Stimulated activated CD4-positive, alpha-beta T cell treated with anti-CD3 and anti-CD28 coated beads, Interleukin-15, amount 100 ng/mL, for 1 hour (primary cell): ENCODE measurements at places on chromosomes 13 and 19.

- DNase-seq = no peak
Observed at GRCh38 chr19:53907690-53908089, 1.4 kb upstream of the CACNG7 start.

- DNase-seq = no peak
Observed at GRCh38 chr13:79990048-79990447, 350.9 kb downstream of the SPRY2 start.

DNA sequence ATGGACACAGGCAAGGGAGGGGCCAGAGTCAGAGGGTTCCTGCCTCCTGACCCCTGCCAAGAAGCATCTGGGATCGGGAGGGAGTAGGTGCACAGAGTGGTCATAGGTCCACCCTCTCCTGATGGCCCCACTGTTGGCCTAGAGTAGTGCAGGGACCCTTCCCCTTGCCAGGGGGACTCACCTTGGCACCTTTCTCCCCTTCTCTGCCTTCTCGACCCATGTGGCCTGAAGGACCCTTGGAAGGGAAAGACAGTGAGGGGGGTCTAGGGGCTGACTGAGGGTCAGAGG is 33.3 kb upstream of the OLFM2 start:
- no peak for DNase-seq

DNA sequence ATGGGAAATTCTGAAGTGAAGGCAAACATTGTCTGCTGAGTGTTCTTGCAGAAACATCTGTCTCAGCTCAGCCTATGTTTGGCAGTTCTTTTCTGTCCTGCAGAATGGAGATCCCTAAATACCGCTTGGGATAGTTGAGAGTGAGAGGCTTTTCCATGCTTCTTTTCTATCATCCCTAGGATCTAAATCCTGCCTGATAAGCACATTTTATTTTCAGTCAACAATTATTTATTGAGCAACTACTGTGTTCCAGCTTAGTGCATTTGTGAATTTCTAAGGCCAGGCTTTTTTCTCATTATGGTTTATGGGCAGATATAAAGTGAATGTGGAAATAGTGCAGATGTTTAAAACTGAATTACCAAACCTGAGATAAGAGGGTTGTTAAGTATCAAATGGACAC is 62.6 kb downstream of the SLC10A2 start:
- no peak for DNase-seq

- DNase-seq = no peak
Observed at GRCh38 chr13:84487752-84488151, 605.5 kb upstream of the SLITRK1 start.

DNA sequence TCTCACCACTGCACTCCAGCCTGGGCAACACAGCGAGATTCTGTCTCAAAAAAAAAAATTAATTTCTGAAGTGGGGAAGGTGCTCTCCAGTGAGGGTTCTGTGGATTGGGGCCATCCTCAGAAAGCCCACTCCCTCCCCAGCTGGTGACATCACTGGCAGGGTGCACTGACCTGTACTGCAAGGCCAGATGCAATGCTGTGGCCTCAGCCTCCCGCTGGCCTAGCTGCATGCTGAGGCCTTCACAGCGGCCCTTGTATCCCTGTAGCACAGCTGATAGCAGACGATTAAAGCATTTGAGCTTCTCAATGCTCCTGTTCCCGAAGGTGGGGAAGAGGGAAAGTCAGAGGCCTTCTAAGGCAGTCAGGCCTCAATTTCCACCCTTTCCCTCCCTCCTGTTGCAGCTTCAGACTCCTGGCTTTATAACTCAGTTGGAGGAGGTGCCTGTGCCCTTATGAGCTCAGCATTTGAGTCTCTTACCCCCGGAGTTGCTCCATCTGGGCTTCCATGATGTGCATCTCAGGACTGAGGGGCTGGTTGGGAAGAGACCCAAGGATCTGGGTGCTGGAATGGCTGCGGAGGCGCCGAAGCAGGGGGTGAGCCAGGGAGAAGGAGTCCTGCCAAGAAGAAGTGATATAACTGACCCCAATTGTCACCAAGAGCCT is 5.3 kb downstream of the USHBP1 start:
- DNase-seq = no peak

GRCh38 chr19:54354761-54355160 is 10.0 kb downstream of the LAIR1 start:
- no peak for DNase-seq

DNA sequence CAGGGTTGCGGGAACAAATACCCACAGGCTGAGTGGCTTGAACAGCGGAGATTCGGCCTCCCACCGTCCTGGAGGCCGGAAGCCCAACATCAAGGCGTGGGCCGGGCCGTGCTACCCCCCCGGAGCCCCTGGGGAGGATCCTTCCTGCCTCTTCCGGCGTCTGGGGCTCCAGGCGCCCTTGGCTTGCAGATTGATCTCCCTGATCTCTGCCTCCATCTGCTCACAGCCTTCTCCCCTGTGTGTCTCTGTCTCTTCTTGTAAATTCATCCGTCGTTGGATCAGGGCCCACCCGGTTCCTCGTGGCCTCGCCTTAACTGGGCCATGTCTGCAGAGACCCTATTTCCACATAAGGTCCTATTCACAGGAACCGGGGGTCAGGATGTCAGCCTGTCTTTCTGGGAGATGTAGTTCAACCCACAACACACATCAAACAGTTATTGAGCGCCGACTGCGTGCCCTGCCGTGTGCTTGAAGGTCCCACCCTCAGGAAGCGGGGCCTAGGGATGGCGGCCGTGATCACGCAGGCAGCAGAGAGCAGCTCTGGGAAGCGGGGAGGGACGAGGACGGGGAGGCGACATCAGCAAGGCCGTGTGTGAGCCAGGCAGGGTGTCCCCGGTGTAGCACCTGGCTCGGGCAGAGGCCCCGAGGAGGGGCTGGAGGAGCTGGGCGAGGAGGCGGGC is 21.3 kb downstream of the HCN2 start:
- peak; percentile 34 for DNase-seq

DNA sequence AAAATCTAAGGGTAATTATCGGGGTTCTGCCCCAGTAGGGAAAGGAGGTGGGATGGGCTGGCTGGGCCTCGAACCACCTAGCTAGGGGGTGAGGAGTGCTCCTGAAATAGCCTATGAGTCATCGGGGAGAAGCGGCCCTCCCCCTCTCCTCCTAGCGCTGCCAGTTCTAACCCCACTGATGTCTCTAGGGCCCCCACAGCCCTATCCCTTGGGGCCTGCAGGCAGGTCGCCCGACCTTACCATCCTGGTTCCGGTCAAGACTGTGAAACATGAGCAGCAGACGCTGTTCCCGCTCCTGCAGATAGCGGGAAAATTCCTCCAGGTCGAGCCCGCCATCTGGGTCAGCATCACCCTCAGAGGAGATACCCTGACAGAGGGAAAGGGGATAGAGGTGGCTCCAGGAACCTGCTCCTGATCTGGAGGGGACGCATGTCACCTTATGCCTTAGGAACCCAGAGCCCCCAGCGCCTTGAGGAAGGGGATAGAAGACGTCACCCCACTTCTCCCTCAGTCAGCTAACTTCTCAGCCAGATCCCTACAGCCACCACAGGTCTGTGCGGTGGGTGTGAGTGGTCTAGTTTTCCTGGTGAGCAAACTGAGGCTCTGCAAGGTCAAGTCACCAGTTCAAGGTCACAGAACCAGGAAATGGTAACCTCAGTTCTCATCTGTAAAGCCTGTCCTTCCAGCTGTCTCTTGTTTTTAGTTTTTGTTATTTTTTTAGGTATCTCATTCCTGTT is 1.5 kb downstream of the SLC25A23 start:
- DNase-seq = no peak

DNA sequence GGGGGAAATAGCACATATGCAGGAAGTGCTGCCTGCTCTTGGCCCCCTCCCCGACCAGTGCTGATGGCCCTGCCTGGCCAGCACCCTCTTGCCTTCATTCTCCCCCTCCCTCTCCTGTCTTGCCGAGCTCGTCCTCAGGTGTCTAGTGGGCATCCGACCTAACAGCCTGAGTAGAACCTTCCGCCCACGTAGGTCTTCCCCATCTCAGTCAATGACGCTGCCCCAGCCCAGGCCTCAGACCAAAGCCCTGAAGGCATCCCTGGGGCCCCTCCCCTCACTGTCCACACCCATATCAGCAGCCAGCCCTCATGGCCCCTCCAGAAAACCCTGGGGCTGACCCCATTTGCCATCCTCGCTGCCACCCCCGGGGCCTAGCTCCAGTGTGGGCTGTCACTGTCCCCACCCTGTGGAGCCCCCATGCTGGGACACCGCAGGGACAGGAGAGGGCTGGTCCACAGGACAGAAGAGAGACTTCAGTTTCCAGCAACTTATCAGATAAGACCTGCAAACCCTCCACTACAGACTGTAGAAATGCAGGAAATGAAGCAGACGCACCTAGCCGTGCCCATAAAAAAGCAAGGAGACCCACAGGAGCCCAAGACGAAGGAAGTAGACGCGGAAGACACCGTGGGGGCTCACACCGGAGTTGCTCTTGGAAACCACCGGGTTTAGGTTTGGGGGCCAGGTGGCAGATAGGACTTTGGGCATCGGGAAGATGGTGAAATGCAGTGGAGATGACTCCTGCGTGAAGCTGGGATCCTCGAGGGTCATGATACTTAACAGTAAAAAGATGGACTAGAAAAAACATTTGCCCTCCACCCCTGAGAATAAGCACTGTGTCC is 38.3 kb downstream of the AP1M1 start:
- DNase-seq = no peak

- no peak for DNase-seq
Observed at GRCh38 chr19:29922972-29923371, 19.1 kb upstream of the URI1 start.

DNA sequence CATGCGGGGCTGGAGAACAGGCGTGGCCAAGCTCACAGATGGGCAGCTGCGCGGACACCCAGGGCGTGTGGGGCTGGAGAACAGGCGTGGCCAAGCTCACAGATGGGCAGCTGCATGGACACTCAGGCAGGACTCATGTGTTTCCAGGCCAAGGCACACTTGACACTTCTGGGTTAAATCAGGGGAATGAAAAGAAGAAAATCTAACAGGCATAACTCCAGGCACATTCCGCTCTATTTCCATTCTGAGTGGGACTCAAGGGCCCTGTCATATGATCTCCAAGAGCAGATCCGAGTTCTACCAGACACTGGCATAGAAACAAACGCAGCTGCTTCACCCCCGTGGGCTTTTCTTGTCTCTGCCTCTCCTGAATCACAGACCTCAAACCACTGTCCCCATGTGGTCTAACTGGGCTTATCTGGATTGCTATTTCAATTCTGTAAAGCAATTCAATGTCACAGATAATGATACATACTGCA is 17.4 kb upstream of the C13orf46 start:
- DNase-seq = no peak
